ENCODE measurements at places on chromosomes 13 and 19. TPM values are rescaled to one million over a fixed set of nuclear protein-coding genes. Genes with fewer than 3 reads are reported as not detected.

- DNase-seq, result no peak
Observed at GRCh38 chr13:46561691-46562090, 8.7 kb downstream of the LRCH1 start.

Gene DAND5
- not detected for polyA plus RNA-seq

GRCh38 chr19:46616631-46617322, 8.1 kb downstream of the PTGIR start:
- no peak for DNase-seq

Gene CLIP3
- polyA plus RNA-seq, result 15.4 TPM

DNA sequence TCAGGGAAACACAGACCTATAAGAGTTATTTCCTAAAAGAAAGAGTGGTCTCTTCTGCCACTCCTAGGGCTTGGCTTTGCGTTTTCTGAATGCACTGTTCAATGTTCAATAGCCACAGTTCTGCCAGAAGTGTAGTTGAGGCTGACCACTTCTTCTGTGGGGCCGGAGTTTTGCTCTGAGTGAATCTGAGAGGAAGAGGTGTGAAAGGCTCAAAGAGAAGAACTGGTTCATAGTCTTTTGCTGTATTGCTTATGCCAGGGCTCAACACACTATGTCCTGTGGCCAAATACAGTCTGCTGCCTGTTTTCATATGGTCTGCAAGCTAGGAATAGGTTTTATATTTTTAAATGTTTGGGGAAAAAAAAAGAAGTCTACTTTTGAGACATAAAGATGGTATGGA, 128.2 kb downstream of the STOML3 start:
- no peak for DNase-seq

DNA sequence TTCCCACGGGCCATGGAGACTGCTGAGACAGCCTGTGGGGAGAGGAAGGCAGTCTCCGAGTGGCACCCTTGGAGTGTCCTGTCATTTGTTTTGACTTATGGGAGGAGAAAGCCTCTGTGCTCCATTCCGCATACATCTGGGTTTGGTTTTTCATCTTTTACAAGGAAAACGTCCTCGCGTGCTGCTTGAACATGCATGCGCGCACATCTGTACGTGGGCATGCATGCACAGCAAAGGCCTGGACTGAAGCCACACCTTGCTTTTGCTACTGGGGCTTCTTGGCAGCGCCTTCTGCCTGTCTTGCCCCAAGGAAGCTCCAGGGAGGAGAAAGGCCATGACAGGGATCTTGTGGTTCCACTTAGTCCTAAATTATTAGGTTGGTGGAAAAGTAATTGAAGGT, 44.0 kb downstream of the SUGP2 start:
- DNase-seq, result no peak

Gene CDX2
- not detected for polyA plus RNA-seq

DNA sequence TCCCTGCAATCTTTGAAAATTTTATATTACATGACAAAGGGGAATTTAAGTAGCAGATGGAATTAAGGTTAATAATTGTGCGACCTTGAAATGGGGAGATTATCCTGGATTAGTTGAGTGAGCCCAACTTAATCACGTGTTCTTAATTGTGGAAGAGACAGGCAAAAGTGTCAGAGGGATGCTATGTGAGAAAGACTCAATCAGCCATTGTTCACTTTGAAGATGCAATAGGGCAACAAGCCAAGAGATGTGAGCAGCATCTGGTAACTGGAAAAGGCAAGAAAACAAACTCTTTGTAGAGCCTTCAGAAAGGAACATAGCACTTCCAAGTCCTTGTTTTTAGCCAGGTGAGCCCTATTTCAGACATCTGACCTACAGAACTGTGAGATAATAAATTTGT, 247.7 kb downstream of the SLITRK1 start:
- DNase-seq, result no peak

- no peak for DNase-seq
Observed at GRCh38 chr13:103067751-103068555, 1.7 kb upstream of the SLC10A2 start.

Gene IFNL3
- not detected for polyA plus RNA-seq

All from muscle of arm (tissue), 14 donors.